ENCODE measurements at places on chromosomes 7 and 10.
A peak's percentile ranks its signal among the peaks of the same experiment; 100 is the strongest.

DNA sequence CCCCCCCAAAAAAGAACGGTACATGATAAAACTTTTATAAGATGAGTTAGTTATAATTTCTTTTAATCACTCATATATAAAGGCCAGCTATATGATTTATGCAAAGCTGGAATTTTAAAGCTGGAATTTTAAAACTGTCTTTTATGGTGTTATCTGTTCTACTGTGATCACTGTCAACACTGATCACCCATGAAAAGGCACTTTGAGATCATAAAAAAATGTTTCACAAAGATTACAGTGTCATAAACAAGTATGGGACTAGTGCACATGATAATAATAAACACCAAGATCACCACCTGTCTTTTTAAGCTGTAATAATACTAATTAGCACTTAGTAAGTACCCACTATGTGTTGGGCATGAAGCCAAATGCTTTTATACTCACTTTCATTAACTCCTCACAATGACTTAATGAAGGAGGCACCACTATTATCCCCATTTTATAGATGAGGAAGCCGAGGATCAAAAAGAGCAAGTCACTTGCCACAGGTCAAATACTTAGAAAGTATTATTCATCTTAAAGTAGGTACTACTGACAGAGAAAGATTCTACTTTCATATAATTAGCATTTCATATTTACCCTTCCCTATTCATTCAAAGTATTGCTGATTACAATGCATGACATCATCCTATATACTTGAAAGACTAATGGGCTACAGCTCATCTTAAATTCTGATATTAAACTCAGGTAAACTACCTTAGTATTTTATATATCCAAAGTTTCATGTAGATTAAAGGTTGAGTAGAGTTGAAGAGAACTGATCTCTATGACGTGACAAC is 8.3 kb upstream of the RHOBTB1 start:
- no peak for DNase-seq

DNA sequence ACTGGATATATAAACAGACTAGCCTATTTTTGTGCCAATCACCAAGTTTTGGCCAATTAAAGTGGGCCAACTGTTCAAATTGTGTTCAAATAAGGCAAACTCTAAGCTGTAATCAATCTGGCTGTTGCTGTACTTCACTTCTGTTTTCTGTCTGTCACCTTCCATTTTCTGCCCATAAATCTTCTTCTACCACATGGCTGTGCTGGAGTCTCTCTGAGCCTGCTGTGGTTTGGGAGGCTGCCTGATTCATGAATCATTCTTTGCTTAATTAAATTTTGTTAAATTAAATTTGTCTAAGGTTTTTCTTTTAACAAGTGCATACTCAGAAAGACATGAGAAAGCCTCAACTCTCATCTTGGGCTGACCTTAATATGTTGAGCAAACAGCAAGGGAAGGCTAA is 172.6 kb upstream of the VIPR2 start:
- DNase-seq = no peak

DNA sequence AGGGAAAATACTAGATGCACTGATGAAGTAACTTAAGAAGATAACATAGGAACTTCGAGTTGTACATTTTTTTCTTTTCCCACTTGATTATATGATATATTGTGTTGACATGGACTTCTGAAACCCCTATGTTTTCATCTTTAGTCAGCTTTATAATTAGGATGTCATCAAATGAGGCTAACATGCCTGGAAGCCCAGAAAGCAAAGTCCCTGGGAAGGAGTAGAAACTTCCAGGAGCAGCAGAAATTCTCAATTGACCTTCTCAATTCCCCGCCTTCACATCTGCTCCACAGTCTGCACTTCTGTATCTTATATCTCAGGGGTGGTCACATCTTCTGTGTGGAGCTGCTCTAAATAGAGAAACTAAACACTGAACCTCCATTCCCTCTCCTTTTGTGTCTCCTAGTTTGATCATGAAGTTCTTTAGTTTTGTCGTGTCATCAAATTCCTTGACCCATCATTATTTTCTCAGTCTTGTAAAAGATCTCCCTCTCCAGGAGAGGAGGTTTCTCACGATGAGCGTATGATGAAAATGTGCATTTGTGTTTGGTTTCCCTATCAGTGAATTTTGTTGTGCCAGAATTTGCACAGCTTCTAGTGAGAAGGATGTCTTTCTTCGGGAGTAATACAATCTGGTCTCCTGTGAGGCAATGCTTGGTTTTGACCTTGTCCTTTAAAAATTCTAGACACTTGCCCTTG is 303.3 kb downstream of the SUGCT start:
- no peak for DNase-seq

- no peak for DNase-seq
These were observed 112.3 kb downstream of the JCAD start for GRCh38 chr10:29946953-29947700.

DNA sequence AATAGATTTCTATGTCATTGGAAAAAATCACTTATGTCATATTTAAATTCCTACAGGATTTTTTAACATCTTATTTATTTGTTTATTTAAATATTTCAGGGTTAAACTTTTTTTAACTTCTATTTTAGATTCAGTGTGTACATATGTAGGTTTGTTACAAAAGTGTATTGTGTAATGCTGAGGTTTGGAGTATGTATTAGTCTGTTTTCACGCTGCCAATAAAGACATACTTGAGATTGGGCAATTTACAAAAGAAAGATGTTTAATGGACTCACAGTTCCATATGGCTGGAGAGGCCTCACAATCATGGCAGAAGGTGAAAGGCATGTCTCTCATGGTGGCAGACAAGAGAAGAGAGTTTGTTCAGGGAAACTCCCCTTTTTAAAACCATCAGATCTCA is 65.4 kb downstream of the MGAM2 start:
- DNase-seq = no peak

DNA sequence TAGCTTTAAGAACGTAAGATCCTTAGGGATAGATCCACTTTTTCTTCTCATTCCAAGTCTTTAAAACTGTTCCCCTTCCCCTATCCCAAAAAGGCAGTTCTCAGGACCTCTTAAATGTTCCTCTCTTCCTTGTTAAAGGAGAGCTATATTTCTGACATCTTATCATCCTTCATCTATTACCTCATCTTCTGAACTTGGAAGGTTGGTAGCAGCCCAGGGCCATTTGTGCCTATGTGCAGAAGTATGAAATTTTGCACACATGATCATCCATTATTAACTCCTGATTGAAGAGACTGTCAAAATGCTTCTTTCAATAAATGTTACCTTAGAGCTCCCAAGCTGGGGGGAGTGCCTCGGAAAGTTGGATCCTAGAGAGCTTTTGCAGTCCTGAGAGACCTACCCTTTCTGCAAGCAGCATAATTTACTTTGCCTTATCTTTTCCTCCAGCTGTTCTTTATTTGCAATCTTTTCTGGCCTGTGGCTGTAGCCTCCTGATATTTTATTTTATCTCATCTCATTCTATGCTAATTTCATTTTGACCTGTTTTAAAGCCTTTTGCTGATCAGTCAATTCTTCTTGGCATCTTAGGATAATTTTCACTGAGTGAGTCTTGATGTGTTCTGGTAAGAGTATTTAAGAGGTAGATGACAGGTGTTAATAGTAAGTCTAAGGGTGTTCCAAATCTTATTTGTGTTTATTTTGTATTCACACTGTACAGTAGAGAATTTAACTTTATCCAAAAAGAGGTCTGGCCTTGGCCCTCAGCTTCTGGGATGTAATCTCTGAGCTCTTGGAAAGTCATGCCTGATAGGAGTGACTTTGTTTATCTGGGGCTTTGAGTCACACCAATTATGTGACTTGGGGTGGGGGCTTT is 135.0 kb upstream of the PDLIM1 start:
- no peak for DNase-seq

DNA sequence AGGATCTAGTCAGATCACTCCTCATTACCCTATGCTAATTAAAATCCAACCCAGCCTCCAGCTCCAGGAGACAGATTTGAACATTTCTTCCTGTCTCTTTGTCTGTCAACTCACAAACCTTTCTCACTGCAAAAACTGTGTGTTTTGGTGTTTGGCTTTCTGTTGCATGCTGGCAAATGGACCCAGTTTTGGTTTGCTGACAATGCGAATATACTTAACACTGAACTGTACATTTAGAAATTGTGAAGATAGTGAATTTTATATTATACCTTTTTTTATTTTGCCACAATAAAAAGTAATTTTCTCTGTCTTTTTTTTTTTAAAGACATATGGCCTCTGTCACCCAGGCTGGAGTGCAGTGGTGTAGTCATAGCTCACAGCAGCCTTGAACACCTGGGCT is 18.3 kb upstream of the TNPO3 start:
- no peak for DNase-seq

- DNase-seq = no peak
These were observed 138.6 kb downstream of the CHN2 start for GRCh38 chr7:29332875-29333855.

GRCh38 chr10:18666810-18667209 is 7.6 kb downstream of the ARL5B start:
- DNase-seq = no peak

GRCh38 chr10:106360870-106361269 is 803.6 kb downstream of the SORCS1 start:
- no peak for DNase-seq

DNA sequence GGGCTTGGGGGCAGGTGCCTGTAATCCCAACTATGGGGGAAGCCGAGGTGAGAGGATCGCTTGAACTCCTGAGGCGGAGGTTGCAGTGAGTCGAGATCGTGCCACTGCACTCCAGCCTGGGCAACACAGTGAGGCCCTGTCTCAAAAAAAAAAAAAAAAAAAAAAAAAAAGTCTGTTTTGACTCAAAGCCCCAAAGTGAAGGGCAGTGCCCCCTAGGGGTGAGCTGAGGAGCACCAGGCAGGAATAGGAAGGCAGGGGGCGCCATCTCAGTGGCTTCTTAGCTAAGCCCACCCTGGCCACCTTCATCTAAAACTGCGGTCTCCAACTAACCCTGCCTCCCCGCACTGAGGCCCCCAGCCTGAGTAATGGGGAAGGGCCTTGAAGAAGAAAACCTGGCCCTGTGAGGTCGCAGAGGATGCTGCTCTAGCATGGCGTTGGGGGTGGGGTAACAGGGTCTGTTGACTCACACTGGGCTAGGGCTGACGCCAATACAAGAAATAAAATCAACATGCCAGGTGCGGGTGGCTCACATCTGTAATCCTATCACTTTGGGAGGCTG is 9.8 kb downstream of the PODXL start:
- DNase-seq = peak; percentile 52

DNA sequence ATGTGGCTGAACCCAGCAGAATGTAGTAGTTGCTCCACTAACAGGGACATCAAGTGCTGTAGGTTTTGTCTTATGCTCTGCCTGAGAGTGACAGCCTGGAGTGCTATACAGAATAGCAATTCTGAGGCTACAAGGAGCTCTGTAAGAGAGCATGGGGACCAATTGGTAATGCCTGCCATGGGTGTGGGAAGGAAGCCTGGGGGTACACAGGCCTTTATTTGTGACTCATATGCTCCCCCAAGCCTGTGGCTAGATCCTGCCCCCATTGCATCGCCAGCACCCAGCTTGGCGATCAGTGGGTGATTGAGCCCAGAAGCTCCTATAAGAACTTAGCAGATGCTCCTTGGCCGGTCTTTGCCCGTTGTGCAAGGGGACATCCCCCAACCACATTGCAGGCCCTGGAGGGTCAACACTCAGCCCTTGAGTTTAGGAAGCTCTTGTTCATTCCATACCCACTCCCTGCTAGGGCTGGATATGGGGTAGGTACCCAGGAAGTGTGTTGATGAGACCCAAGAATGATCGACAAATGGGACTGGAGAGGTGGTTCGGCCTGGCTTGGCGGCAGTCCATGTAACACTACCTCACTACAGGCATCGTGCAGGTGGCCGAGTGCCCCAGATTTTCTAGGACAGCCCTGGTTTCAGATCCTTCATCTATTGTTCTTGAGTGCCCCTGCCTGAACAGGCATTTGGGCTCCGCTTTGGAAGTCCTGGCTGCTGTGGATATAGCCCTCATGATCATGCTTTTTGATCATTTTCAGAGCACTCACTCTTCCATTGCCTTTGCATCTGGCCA is 37.7 kb downstream of the ZMIZ1 start:
- DNase-seq = no peak

DNA sequence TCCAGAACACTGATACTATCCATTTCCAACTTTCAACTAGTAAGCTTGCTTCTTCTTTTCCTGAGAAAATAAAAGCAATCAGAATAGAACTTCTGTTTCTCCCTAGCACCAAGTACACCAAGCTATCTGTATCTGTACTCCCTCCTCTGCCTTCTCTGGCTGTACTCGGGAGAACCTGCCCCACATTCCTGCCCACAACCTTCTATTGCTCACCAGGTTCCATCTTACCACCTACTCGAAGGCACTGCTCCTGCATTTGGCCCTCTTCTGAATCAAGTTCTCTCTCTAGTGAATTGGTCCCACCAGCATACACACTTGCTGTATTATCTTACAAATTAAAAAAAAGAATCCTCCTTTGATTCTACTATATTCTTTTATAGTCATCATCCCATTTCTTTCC is 169.6 kb upstream of the PTN start:
- DNase-seq = no peak

GRCh38 chr7:72182036-72182435 is 230.1 kb downstream of the CALN1 start:
- no peak for DNase-seq

DNA sequence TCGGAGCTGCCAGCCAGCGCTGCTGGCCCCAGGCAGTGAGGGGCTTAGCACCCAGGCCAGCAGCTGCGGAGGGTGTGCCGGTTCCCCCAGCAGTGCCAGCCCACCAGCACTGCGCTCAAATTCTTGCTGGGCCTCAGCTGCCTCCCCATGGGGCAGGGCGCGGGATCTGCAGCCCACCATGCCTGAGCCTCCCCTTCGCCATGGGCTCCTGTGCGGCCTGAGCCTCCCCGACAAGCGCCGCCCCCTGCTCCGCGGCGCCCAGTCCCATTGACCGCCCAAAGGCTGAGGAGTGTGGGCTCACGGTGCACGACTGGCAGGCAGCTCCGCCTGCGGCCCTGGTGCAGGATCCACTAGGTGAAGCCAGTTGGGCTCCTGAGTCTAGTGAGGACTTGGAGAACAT is 525.0 kb downstream of the PTPRN2 start:
- DNase-seq = no peak

DNA sequence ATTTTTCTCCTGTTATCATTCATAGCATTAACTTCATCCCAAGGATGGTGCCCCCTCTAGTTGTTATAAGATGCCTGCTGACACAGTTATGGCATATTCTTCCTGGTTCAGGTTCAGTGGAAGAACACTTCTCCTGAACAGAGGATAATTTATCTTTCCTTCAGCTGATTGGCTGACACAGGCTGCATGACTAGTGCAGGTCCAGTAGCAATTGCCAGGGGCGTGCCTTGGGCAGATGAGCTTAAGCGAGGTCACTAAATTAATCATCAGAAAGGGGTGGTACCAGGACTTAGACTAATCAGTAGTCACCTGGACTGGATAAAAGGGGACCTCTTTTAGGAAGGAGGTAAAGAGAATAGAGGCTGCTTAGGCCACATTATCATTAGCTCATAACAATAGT is 42.3 kb downstream of the BZW2 start:
- no peak for DNase-seq

GRCh38 chr7:140326116-140326928 is 72.0 kb downstream of the SLC37A3 start:
- DNase-seq = peak; percentile 41

DNA sequence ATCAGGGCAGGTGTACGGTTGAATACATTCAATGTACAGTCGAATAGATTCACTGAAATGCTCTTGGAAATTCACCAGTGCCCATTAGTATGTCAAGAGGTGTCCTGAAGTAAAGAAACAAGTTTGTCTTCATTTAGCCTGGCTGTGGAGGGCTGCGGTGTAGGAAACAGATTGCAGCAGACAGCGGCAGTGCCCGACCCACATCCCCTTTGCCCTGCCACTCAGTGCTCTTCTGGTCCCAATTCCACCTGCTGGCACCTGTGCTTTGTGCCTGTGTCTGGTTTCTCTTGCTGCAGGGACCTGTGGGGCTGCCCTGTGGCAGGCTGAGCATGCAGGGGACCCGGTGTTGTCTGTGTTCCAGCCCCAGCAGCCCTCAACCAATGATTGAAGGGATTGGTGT is 183.7 kb downstream of the RPS24 start:
- no peak for DNase-seq

Data from effector memory CD8-positive, alpha-beta T cell (primary cell).